ENCODE measurements at places on chromosomes 6 and 20.

- no peak for DNase-seq
These were observed 174.0 kb downstream of the GJA10 start for GRCh38 chr6:90068264-90068663.

GRCh38 chr20:16385462-16385861, 187.8 kb downstream of the KIF16B start:
- no peak for DNase-seq

DNA sequence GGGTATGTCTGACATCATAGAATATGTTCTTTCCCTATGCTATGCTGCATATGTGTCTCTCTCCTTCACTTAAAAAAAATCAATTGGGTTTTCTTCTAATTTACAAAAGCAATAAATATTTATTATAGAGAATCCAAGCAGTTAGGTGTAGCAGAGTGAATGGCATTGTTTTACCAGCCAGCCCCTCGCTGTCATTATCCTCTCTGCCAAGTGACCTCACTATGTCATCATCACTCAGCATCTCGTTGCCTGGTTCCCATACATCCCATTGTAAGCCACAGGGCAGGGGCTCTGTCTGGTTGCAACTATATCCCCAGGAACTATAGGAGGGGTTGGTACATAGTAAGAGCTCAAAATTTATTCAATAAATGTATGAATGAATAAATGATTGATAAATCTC, 31.3 kb downstream of the KIAA0319 start:
- no peak for DNase-seq

DNA sequence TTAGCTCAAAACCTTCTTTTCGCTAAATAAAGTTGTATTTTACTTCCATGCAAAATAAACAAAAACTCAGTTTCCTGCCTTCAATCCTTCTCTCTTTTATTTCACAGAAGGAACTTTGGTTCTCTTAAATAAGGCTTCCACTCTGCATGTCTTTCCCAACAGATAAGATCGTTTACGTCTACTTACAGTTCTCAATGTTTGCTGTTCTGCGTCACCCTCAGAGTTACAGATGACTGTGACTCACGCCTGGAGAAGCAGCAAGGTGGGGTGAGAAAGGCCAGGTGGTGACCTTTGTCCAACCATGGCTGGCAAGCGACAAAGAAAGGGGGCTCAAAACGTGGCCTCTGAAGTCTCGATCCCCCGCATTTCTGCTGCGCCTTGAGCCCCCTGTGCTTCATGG, 51.4 kb upstream of the RPS6KA2 start:
- DNase-seq: no peak

- DNase-seq: no peak
These were observed 297.1 kb upstream of the RIMS1 start for GRCh38 chr6:71589254-71589653.

GRCh38 chr6:87822011-87822410, 120.0 kb upstream of the AKIRIN2 start:
- DNase-seq: no peak

DNA sequence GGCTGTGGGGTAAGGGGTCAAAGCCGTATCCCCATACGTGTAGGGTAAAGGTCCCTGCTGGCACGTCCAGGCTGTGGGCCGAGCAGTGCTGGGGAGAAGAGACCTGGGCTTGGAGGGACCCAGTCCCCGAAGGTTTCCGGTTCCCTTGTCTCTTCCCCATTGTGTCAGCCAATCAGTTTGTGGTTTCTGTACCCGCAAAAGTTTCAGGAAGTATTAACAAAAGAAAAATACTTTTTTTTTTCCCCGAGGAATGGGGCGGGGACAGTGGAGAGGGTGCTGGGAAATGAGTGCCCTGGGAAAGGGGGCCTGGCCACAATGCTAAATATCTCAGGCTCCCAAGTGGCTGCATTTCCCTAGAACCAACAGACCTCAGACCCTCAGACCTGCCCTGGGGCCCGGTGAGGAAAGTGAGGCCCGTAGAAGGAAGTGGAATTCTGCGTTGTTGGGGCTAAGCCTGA, 15.2 kb upstream of the AMD1 start:
- DNase-seq: no peak

DNA sequence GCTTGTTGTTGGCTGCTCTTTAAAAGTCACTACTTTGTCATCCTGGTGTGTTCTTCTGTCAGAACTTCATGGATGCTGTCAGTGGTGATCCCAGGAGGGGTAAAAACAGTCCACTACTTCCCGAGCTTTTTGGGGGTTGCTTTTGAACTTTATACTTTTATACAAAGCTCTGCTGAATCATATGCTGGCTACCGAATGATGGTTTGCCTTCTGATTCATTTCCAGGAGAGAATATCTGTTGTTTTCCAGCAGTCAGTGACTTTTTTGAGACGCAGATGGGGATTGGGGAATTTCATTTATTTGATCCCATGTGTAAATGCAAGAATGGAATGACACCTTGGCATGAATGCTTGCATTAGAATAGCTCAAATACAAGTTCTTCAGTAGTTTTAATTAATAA, 32.7 kb upstream of the COL10A1 start:
- no peak for DNase-seq

- no peak for DNase-seq
These were observed 1078.2 kb downstream of the EPHA7 start for GRCh38 chr6:92341201-92341600.

- DNase-seq: no peak
These were observed 133.9 kb upstream of the MYLIP start for GRCh38 chr6:15994814-15995459.

- no peak for DNase-seq
These were observed 202.0 kb downstream of the CDH4 start for GRCh38 chr20:61454053-61454452.
